ENCODE measurements at places on chromosomes 4 and X.

GRCh38 chr4:169152098-169152497 is 118.7 kb downstream of the SH3RF1 start:
- DNase-seq: no peak

DNA sequence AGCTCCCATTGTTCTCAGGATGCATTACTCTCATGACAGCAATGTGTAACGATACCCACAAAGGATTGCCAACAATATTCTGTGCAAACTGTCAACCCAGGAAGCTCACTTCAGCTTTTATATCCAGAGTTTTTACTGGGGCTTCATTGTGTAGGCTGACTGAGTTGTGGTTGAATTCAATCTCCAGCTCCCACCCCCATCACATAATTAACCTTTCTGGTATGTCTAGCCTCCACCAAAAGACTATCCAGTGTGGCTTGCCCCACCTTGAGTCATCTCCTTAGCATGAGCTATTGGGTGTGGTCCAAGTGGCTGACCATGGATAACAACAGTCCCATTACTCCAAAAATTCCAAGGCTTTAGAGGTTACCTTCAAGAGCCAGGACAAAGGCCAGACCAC is 17.7 kb upstream of the TAB3 start:
- DNase-seq: no peak

- DNase-seq: no peak
Observed at GRCh38 chr4:76585897-76586360, 150.9 kb downstream of the SHROOM3 start.

DNA sequence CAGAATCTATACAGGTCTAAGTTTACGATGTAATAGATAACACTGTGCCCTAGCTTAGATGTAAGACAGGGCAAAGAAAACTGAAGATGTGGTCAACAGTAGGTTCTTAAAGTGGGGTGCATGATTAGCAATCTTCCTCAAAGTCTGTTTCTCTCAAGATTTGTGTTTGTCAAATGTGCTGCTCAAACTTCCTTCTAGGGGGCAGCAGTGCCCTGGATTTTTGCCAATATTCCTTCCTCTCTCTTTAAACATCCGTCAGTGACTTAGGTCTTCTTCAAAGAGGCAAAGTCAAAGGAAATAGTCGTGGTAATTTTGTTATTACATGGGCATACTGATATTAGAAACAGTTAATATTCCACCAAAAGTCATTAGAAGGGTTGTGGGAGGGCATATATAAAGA is 4.2 kb upstream of the PDHA2 start:
- DNase-seq: no peak

DNA sequence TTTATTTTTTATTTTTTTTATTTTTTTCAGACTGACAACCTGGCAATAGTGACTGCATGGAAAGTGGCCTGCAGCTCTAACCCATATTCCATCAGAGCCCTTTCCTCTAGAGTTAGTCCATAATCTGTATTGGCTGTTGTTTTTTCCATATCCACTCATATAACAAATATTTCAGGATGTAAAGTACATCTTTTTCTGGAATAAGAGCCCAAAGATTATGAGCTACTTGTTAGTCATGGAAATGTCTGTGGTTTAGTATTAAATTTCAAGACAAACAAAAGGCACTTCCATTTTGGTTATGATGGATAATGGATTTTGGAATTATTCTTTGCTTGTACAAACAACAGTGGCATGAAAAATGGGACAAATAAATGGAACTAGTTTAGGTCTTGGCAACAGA is 296.0 kb upstream of the HS3ST1 start:
- no peak for DNase-seq

DNA sequence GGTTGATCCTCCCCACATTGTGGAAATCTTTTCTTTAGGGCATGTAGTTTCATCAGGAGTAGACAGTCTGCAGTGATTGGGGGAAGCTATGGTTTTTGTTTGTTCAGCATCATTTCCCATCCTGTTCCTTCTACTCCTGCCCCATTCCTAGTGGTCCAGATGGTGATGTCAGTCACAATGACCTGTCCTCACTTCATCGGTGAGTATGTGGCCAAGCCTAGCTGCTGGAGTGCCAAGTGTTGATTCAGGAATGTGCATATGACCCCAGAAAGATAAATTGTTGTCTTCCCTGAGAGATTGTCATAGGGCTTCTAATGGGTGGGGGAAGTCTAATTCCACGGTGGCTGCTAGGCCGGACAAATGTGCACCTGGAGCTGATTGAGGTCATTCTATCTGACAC is 130.6 kb upstream of the FAT1 start:
- no peak for DNase-seq

DNA sequence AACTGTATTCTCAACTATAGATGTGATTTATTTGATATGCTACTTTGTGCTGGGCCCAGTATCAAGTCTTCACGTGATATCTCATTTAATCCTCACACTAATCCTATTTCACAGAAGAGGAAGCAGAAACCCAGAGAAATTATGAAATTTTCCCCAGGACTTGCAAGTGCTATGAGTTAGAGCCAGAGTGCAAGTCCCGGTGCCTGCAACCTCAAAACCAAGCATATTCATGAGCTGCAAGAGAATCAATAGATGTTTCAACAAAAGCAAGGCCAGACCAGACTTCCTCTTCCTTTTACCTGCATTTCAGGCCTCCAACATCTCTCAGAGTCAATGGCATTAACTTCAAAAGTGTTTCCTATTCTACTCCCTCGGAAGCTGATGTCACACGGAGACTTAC is 92.2 kb upstream of the GATB start:
- no peak for DNase-seq

GRCh38 chr4:26660261-26660660 is 76.4 kb downstream of the TBC1D19 start:
- DNase-seq: no peak

- no peak for DNase-seq
Observed at GRCh38 chrX:84933956-84934556, 69.6 kb upstream of the APOOL start.

GRCh38 chr4:94435874-94436273 is 15.9 kb upstream of the PDLIM5 start:
- DNase-seq: no peak

GRCh38 chr4:152590179-152591031 is 54.5 kb upstream of the FBXW7 start:
- DNase-seq: no peak

DNA sequence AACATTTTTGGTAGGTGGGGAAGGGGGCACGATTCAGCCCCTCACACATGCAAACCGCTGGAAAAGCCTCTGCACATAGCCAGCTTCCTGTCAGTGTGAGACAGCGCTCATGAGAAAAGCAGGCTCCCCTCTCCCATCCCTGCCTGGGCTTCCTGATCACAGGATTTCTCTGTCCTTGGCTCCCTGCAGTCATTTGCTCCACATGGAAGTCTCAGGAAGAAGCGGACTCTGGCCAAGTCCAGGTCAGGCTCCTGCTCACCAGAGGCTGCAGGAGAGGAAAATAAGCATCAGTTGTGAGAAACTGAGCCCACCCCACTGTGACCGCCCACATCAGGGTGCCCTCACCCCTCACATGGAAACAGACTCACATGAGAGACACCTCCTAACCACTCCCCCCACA is 664.3 kb upstream of the TENM3 start:
- DNase-seq: no peak

DNA sequence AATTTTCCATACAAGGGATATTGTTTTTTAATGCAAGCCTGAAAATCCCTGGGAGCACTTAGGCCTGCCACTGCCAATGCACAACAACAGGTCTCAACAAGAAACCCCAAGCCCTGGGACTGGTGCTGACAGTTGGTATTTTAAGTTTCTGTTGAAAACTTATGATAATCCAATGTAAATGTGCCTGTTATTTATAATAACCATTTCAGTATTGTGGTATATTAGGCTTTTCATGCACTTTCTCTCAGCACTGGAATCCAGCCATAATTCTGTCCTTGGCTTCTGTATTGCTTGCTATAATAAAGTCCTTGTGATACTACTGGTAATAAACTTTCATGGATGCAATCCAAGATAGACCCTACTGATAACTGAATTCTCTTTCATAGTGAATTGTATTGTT is 218.9 kb downstream of the PCDH7 start:
- DNase-seq: no peak

DNA sequence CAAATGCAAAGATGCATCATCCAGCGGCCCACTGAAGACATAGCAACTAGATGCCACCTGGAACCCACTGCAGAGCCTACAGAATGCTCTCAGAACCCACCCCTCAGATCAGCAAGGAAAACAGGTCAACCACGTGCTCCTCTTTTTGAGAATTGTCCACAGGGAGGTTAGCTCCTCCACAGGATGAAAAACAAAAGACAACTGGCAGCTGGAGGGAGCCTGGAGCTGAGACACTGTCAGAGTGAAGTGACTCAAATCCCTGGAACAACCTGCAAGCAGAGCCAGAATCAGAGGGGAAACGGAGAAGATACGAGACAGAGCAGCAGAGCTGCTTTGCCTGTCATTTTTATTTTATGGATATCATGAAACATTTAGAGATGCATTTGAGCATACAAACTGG is 277.6 kb downstream of the GASK1B start:
- DNase-seq: no peak

- no peak for DNase-seq
Observed at GRCh38 chr4:100190643-100191600, 654 bp upstream of the DDIT4L start.

DNA sequence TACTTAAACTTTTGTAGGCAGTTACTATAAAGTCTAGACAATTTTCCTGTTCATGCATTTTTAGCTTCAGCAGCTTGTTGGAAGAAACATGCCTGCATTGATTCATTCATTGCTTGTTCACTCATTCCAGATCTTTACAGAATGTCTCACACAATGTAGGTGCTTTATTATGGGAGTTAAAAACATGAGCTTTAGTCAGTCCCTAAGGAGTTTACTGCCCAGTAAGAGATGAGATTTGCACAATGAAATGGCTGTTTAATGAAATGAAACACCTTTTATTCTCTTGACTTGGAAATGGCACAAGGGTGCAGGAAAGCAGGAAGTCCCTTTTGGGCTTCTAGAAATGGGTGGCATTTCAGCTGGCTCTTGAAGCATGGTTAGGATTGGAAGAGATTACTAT is 2.9 kb downstream of the NOCT start:
- no peak for DNase-seq

DNA sequence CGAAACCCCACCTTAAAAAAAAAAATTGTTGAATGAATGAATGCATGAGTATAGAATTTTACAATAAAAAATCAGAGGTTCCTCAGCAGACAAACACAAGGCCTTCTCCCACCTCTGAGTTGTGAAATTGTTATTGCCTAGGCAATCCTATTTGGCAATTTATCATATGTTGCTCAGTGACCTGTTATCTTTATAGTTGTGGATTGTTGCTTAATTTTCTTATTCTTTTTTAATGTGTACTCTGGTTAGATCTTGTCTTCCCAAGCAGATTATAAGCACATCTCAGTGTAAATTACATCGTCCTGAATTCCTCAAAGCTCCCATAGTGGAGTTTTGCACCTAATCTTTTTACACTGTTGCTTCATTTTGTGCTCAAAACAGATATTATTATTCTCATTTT is 71.9 kb downstream of the RBM47 start:
- DNase-seq: no peak

- DNase-seq: no peak
Observed at GRCh38 chr4:163611784-163612445, 117.4 kb downstream of the TMA16 start.

DNA sequence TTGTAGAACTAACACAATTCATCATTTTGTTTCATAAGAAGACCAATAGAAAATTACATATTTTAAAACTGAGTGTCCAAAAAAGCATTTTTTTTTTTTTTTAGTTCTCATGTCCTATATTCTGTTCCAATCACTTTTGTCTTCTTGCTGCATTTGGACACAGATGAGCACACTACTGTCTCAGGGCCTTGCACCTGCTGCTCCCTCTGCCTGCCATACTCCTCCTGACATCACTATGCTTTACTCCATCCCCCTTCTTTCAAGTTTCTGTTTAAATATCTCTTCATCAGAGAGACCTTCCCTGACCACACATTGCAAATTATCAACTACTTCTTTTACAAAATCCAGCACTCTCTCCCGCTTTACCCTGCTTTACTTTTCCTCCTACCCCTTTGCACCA is 230.7 kb upstream of the GK2 start:
- DNase-seq: no peak

DNA sequence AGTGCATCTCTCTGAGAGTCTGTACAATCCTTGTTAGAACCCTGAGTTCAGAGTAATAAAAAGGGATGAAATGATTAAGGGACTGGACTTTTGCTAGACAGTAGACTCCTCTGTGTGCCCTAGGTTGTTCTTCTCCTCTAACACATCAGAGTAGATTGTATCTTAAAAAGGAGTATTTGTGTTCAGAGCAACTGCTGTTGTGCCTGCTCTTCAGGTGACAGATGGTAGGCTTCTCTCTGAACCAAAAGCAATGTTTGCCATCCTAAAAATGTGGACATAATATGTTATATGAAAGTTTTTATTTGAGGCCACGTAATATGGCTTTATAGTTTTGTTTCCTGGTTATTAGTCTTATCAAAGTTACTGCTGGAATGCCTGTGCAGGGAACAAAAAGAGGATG is 588.6 kb upstream of the FAT1 start:
- DNase-seq: no peak

DNA sequence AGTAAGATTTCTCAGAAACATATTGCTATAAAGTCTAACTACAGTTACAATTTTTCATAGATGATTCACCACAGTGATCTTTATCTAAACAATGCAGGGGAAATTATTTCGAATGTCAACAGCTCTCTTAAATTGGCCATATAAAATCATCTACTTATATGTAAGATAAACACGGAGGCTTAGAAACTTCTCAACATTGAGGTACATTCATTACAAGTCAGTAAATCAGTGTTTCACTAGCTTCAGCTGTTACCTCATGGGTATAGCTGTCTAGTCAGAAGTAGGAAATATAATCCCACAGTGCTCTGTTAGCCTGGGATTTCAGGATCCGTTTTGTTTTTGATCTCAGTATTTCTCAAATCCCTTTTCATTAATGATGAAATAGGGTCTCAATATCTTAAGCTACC is 43.2 kb downstream of the PCDH7 start:
- no peak for DNase-seq

GRCh38 chr4:53563824-53564223 is 27.5 kb downstream of the LNX1 start:
- DNase-seq: no peak

- DNase-seq: no peak
Observed at GRCh38 chrX:78321809-78322208, 5.6 kb downstream of the CYSLTR1 start.

- DNase-seq: no peak
Observed at GRCh38 chr4:90841676-90842075, 714.5 kb downstream of the CCSER1 start.

- DNase-seq: no peak
Observed at GRCh38 chrX:11427453-11428071, 134.3 kb downstream of the AMELX start.

DNA sequence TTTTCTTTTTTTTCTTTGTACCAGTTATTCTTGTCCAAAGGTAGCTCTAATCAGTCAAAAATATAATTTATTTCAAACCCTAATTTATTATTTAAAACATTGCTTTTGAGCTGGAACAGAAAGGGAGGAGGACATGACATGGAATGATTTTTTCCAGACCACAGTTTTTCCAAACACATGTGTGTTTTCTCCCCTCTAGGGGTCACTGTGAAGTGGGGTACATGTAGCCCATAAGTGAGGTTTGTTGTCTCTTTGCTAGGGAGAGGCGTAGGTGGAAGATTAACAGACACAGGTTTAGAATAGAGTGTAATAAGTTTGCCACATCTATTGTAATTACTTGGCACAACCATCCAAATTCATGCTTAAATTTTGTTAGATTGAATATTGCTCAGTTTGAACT is 83.0 kb downstream of the TNIP2 start:
- DNase-seq: no peak

GRCh38 chr4:36111172-36111571 is 133.1 kb downstream of the ARAP2 start:
- no peak for DNase-seq

GRCh38 chr4:29046781-29047180 is 1673.4 kb upstream of the PCDH7 start:
- no peak for DNase-seq

- DNase-seq: no peak
Observed at GRCh38 chr4:24979554-24979953, 51.2 kb downstream of the LGI2 start.
